ENCODE measurements at places on chromosomes 12 and 14. TPM values are rescaled to one million over a fixed set of nuclear protein-coding genes. Genes with fewer than 3 reads are reported as not detected.

DNA sequence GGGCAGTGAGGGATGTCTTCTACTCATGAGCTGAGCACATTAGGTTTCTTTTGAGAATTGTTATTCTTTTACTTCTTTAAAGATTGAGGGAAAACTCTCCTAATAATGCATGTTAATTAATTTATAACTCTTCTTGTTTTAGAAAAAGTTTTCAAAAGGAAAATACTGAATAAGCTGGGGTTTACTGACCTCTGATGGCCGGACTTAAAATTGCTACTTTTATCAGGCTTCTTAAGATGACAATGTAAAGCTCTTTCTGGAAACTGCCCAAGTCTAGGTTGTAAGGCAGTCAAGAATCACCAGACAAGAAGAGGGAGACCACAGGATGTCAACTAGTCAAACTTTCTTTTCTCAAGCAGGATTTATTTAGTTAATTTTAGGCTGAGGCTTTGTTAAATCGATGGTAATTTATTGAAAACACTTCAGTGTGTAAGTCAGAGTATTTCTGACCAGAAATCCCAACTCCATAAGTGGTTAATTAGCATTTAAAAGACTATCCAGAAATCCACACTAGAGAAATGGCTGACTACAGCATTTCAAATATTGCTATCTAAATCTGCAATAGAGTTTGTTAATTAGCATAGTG lies 82.1 kb downstream of the AVPR1A start:
- no peak for DNase-seq

- DNase-seq, result no peak
These were observed 36.7 kb upstream of the NKX2-8 start for GRCh38 chr14:36619131-36619530.

GRCh38 chr12:6386038-6386437 lies 2.1 kb downstream of the LTBR start:
- no peak for DNase-seq

- no peak for DNase-seq
These were observed 94.5 kb upstream of the NRXN3 start for GRCh38 chr14:78075555-78076277.

DNA sequence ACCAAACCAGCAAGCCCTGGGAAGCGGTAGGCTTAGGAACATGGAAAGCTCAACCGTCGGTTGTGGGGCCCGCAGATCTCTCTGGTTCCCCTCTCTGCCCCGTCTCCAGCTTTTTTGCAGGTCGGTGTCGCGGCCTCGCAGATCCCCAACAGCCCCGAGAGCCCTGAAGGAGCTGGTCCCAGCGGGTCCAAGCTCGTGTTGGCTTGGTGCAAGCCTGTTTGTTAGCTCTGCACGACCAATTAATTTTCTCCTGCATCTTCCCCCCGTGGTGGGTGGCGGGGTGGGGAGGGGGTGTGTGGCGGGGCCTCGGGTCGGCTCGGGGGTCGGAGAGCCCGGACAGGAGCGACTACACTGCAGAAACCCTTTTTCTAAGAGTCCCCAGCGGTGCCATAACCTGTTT lies 449 bp upstream of the SLC24A4 start:
- DNase-seq, result no peak

- no peak for DNase-seq
These were observed 167.4 kb downstream of the DICER1 start for GRCh38 chr14:94989946-94990345.

- DNase-seq, result no peak
These were observed 5.8 kb upstream of the NEMF start for GRCh38 chr14:49858383-49858782.

DNA sequence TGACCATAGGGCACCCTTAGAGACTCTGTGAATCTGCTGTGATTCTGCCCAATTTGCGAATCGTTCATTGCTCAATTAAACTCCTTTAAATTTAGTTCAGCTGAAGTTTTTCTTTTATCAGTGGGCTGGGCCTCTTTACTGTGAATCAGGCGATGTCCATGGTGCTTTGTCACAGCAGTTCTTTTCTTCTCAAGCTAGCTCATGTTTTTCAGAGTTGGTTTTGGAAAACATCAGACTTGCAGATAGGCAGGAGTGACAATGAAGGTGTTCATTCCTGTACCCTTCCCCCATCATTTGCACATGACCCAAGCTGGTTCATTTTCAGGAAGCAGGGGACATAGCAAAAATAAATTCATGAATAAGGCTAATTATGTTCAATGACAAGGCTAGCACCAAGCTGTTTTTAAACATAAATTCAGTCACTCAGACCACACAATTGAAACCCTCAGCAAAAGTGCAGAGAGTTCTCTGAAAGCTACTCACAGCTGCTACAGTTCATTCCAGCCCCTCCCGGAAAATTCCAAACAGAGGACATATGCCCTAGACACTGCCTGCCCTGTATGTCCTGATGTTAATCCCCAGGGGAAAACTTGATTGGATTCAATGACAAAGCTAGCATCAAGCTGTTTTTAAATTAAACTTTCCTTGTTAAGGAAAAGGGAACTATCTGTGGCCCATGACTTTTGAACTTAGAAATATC lies 383.3 kb downstream of the C12orf75 start:
- DNase-seq, result no peak

DNA sequence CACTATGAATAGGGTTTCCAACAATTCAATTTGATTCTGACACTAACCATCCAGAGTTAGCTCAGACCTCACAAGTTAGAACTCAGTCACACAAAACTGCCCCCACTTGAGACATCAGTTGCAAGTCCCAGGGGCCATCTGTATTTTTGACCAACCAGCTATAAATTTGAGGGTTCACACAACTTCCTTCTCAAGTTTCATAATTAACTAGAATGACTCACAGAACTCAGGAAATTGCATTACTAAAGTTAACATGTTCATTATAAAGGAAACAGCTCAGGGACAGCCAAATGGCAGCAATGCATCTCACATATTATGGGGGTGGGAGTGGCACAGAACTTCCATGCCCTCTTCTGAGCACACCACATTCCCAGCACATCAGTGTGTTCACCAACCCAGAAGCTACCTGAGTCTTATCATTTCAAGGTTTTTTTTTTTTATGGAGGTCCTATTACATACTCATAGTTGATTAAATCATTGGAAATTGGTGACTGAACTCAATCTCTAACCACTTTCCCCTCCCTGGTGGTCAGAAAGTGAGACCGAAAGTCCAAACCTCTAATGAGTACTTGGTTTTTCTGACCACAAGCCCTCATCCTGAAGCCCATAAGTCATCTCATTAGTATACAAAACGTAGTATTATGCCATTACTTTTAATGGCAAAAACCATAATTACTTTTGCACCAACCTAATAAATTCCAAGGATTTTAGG lies 1721.5 kb upstream of the SEL1L start:
- DNase-seq, result no peak

DNA sequence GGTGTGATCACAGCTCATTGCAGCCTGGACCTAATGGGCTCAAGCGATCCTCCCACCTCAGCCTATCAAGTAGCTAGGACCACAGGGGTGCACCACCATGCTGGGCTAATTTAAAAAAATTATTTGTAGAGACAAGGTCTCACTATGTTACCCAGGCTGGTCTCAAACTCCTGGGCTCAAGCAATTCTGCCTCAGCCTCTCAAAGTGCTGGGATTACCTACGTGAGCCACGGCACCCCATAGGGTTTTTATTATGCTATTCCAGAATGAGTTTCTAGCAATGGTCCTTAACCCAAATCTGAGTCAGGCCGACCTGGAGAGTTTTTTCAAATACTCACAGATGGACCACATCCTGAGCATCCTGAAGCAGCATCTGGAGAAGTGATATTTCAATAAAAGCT lies 159.8 kb downstream of the CPNE8 start:
- no peak for DNase-seq

- no peak for DNase-seq
These were observed 15.5 kb downstream of the CLSTN3 start for GRCh38 chr12:7145671-7146070.

DNA sequence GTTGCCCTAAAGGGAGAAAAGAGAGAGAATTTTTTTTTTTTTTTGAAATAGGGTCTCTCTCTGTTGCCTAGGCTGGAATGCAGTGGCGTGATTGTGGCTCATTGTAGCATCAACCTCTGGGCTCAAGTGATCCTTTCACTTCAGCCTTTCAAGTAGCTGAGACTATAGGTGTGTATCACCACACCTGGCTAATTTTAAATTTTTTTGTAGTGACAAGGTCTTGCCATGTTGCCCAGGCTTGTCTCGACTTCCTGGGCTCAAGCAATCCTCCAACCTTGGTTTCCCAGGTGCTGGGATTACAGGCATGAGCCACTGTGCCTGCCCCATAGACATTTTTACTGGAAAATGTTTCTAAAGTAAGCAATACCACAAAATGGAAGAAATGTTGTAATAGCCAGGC lies 36.8 kb downstream of the YARS2 start:
- no peak for DNase-seq

DNA sequence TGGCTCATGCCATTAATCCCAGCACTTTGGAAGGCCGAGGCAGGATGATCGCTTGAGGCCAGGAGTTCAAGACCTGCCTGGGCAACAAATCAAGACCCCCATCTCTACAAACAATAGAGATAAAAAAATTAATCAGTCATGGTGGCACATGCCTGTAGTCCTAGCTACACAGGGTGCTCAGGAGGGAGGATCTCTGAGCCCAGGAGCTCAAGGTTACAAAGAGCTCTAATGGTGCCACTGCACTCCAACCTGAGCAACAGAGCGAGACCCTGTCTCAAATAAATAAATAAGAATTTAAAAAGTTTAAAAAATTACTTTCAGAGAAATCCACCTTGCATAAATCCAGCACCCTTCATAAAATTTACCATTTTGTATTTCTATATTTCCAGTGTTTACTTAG lies 2.2 kb downstream of the KLRF1 start:
- DNase-seq, result no peak

GRCh38 chr12:3216726-3217682 lies 139.8 kb downstream of the TSPAN9 start:
- no peak for DNase-seq

GRCh38 chr12:66438601-66439000 lies 136.3 kb downstream of the HELB start:
- no peak for DNase-seq

DNA sequence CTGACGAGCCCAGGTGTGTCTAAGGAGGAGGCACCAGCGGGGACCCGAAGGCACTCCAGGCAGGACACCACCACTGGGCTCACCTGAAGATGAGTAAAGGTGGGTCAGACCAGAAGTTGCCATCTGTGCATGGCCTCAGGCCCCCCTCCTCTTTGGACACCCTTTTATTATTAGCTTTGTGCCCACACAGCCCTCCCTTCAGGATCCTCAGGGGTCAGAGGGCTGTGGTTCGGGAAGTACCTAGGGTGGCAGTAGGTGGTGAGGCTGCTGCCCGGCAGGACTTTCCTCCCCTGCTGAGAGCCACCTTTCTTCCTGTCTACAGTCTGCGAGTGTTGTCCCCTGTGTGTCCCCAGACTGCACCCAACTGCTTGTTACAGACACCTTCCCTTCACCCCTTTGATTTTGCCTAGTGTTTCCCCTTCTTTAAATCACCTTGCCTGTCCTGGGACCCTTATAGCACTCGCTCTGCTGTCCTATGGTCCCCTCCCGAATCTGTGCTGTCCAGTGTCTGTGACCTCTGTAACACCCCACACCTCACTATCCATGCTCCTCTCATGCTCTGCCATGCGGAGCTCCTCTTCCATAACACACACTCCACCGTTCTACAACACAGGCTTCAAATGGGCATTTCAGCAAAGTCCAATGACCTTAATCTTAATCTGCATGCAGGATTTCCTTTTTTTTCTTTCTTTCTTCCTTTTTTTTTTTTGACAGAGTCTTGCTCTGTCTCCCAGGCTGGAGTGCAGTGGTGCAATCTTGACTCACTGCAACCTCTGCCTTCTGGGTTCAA lies 25.7 kb downstream of the SOAT2 start:
- no peak for DNase-seq

- no peak for DNase-seq
These were observed 131.9 kb downstream of the DAAM1 start for GRCh38 chr14:59320361-59320760.

GRCh38 chr14:58540749-58541632 lies 96.8 kb upstream of the DACT1 start:
- DNase-seq, result no peak

The PDZRN4 gene
- total RNA-seq, result 48.7 TPM

The TSPAN8 gene
- not detected for total RNA-seq

The PPP2R5E gene
- 44.0 TPM for total RNA-seq

The PCED1B gene
- total RNA-seq, result 0.94 TPM

The KRT86 gene
- 0.16 TPM for total RNA-seq

The ALG10B gene
- 15.0 TPM for total RNA-seq
